ENCODE measurements at places on chromosomes 6 and 20.

- no peak for DNase-seq
These were observed 37.7 kb upstream of the ASF1A start for GRCh38 chr6:118856301-118856700.

DNA sequence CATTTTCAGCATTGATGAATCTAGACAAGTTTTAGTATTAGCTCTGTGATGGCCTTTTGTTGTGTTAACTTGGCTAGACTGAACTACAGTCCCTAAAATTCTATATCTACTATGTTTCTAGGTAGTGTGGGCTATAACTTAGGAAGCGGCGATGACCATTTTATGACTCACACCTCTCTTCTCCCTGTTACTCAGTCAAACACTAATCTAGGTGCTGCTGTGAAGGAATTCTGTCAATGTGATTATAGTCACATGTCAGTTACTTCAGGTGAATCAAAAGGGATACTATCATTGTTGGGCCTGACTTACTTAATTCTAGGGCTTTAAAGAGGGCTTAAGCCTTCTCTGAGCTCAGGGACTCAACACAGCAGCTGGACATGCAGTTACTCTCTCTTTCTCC is 691.5 kb upstream of the MAP3K7 start:
- no peak for DNase-seq

GRCh38 chr6:14546036-14546435 is 428.5 kb downstream of the CD83 start:
- no peak for DNase-seq

- no peak for DNase-seq
These were observed 22.8 kb downstream of the ECT2L start for GRCh38 chr6:138818496-138819194.

DNA sequence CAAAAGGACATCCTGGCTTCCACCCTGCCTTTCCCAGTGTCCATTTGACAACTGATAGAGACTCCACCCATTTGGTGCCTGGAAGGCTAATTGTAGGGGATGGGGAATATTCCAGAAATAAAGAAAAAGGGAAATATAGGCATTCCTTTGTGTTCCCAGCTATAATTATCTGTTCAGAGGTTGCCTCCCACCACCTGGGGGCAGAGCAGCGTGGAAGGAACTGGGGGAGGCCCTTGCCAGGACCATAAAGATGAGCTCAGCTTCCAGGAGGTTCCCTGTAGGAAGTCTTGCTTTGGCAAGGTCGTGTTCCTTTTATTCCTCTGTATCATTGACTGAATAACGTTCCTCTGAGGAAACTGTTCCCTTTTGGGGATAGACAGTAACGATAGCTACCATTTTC is 214.7 kb downstream of the TFAP2C start:
- DNase-seq: no peak

Measured in amygdala (tissue), 56 donors.